ENCODE measurements at places on chromosomes 1 and 21. TPM values are rescaled to one million over a fixed set of nuclear protein-coding genes. Genes with fewer than 3 reads are reported as not detected.

Gene AMIGO1
- total RNA-seq: 15.6 TPM

Gene DPM3
- 75.3 TPM for total RNA-seq

Gene SLC1A7
- total RNA-seq: 0.89 TPM

Gene APH1A
- total RNA-seq: 87.4 TPM

Gene TTC39A
- 1.2 TPM for total RNA-seq

Gene ADPRS
- total RNA-seq: 25.0 TPM

Gene EXTL1
- total RNA-seq: 39.9 TPM

Gene SPRR1A
- total RNA-seq: not detected

Gene TBX19
- 6.7 TPM for total RNA-seq

Gene S100A7
- 0.85 TPM for total RNA-seq

Gene COL11A1
- 19.0 TPM for total RNA-seq

Gene SLC45A3
- total RNA-seq: 1.3 TPM

Gene LMX1A
- 0.22 TPM for total RNA-seq

Gene CXADR
- 3.0 TPM for total RNA-seq

Gene STIL
- 1.7 TPM for total RNA-seq

Gene SMCP
- total RNA-seq: not detected

Gene TAS1R1
- not detected for total RNA-seq

Data from sciatic nerve (tissue), 2 donors.